GM20000 (cell line): ENCODE measurements at places on chromosomes 3 and 15.
A peak's percentile ranks its signal among the peaks of the same experiment; 100 is the strongest.

GRCh38 chr3:120652896-120653545 is 29.0 kb downstream of the HGD start:
- DNase-seq, result no peak

- DNase-seq, result no peak
Observed at GRCh38 chr3:176974279-176974678, 223.0 kb downstream of the TBL1XR1 start.

DNA sequence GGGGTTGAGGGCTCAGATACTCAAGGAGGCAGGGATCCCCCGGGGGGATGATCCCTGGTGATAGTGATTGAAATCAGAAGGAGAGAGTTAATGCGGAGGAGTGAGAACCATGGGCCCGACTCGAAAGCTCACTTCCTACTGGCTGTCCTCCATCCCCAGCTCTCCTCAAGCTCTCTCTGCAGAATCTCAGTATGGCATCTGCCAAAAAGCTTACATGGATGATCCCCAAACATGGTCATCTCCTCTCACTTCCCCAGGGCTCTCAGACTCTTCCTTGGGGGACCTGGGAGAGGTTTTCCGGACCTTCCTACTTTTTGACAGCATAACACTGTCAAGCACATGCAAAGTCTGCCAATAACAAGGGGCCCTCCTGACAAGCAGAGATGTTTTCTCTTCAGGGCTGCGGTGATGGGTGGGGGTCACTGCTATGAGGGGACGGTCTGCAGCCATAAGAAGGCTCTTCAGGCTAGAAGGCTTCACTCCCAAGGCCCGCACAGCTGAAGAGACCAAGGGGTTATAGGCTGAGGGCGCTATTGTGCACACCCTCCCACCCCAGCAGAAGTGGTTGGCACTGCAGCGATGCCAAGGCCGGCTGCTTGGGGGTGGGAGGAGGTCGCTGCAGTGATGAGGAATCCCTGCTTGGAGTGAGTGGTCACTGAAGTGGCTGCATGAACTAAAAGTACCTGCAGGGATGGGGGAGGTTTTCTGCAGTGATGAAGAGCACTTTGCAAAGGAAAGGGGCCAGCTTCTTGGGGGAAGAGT is 828 bp upstream of the VWA5B2 start:
- DNase-seq, result peak; percentile 33

- DNase-seq, result no peak
Observed at GRCh38 chr15:79185199-79185598, 94.6 kb upstream of the RASGRF1 start.

DNA sequence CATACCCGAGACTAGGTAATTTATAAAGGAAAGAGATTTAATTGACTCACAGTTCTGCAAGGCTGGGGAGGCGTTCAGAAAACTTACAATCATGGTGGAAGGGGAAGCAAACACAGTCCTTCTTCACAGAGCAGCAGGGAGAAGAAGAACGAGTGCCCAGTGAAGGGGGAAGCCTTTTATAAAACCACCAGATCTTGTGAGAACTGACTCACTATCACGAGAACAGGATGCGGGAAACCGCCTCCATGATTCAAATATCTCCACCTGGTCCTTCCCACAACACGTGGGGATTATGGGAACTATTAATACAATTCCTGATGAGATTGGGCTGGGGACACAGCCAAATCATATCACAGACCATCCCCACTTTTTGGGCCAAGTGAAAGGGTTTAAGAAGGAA is 58.8 kb upstream of the CTXND1 start:
- no peak for DNase-seq

DNA sequence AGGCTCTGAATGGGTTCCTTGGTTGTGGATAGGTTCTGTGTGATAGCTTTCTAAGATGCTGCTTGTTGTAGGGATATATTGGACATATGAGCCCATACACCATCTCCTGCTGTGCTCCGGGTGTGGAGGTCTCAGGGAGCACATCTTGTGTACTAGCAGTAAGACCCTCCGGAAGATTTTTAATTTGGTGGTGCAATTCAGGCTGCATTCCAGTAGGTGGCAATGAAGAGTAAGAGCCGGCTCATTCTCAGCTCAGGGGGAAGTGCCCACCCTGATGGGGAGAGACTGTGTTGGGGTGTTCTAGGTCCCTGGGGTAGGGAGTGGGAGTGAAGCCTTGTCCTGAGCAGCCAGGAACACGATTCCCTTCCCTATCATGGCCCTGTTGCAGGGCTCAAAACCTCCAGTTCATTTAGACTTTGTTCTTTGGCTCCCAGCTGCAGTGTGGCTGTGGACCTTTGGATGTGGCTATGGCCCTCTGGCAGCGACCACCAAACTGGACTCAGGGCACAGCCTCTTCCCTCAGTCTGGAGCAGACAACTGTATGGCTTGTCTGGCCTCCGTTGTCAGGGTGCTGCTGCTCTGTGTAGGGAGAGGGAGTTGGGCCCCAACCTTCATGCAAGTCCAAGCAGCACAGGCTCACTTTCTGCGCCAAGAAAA is 104.7 kb downstream of the UNC13C start:
- DNase-seq, result peak; percentile 17

- DNase-seq, result no peak
Observed at GRCh38 chr15:42011074-42011473, 9.8 kb downstream of the PLA2G4E start.

DNA sequence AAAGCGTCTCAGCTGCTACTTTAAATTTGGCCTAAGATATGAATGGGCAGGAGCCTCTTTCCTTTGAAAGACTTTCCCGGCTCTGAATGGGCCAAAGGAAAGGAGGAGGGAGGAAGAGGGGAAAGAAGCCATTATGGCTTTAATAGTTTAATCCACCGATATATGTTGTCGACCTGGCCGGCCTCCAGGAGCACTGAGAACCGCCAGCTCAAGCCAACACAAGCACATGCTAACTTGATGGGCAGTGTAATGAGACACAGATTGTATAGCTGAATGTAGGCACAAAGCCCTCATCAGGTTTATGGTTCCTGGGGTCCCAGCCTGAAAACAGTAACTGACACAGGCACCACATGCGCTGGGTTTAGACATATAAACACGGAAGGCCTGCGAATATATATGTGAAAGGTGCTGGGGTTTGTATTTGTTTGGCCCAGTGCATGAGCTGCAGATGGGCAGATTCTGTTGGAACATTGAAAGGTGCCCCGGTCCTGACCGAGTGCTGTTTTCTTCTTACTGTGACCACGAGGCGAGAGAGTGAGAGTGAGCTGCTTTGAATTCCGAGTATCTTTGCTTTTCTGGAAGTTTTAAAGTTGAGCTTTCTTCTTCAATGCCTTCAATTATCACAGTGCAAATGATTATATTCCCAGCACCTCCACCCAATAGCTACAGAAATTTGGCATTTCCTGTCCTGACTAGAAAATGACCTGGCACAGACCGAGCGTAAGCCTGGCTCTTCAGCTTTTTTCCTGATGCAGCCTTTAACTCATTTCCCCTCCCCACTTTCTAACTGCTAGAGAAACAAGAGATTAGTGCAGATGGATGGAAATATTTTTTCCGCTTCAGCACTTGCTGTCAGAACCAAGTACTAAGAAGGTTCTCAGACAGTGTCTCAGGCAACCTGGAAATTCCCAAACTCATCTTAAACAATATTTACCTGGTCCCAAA is 267.3 kb downstream of the RORA start:
- DNase-seq, result no peak

GRCh38 chr3:43378066-43378935 is 92.0 kb downstream of the SNRK start:
- peak; percentile 73 for DNase-seq

DNA sequence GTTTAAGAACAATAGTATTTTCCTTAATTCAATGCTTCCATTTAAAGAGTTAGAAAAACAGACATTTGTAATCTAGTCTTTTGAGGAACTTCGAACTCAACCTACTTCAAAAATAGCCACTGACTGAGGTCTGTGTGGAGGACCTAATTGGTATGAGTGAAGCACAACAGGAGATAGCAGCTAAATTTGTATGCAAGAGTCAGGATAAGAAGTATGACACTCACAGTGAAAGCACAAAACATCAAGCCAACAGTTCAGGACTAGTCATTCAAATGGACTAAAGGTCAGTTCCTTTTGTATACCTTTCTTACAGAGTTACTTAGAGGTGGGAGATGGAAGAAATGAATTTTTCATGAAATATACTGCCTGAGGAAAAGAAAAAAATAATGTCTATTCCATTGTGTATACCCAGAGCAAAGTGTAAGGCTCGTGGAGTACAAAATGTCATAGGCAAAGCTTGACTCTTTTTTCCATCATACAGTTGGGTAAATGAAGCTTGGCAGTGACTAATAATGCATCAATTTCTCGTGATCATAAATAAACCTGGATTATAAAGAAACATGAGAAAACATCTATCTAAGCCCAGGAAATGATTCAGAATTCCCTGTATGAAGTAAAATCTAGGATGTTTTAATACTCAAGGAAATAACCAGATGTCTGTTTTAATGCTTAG is 1005.2 kb upstream of the CADM2 start:
- DNase-seq, result no peak

DNA sequence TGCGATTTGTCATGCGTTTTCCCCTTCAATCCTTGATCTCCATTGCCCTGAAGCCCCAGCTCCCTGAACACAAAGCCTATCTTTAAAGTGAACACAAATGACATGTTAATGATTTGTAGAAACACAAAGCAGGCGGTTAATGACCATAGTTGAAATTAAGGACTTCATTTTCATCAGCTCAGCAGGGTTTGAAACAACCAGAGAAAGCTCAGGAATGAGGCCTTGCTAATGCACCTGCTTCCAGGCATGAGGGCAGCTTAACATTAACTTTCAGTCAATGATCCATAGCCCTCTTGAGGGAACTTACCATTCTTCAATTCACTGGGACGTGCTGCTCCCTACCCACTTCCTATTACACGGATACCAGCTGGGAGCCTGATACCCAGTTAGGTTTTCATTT is 427.2 kb upstream of the CBLB start:
- DNase-seq, result no peak

DNA sequence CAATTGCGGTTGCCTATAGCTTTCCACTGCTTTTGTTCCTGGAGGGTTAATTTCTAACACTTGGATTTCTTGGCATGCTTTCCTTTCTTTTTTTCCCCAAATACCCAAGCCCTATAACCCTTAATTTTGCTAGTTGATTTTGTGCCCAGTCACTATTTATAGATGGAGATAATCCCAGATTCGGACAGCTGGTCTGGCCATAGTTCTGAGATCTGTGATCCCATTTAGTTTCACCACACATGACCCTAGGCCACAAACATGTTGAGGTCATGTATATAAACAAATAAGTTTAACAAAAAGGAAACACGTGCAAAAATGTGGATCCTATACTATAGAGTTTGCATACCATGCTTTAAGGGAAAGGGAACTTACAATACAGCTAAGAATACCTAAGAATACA is 111.4 kb downstream of the ZMAT3 start:
- no peak for DNase-seq

GRCh38 chr3:124887177-124887931 is at the start of gene ITGB5:
Gene ITGB5, minus strand, starts transcription at chr3:124887365. Its CDS starts 365 bp downstream, at chr3:124887000.
- DNase-seq, result peak; percentile 79

- DNase-seq, result no peak
Observed at GRCh38 chr15:98655732-98656131, 7.4 kb downstream of the IGF1R start.

DNA sequence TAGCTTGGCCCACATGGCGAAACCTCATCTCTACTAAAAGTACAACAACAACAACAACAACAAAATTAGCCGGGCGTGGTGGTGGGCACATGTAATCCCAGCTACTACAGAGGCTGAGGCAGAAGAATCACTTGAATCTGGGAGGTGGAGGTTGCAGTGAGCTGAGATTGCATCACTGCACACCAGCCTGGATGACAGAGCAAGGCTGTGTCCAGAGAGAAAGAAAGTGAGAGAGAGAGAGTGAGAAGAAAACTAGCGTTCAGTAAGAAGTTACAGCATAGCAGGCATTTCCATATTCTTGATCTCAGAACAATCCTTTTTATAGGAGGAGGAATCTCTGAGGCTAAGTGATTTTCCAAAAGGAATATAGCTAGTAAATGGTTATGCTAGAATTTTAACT is 1076.1 kb downstream of the AGBL1 start:
- DNase-seq, result no peak

GRCh38 chr3:29683018-29683993 is 402.4 kb downstream of the RBMS3 start:
- DNase-seq, result no peak

- no peak for DNase-seq
Observed at GRCh38 chr3:113983544-113983943, 35.7 kb downstream of the ZDHHC23 start.

- DNase-seq, result peak; percentile 85
Observed at GRCh38 chr3:126522363-126522788, 1.6 kb upstream of the CHST13 start.

- no peak for DNase-seq
Observed at GRCh38 chr3:53823956-53824657, 22.1 kb downstream of the CHDH start.

GRCh38 chr3:20235796-20236195 is 49.8 kb upstream of the SGO1 start:
- DNase-seq, result no peak

- no peak for DNase-seq
Observed at GRCh38 chr3:30522476-30522875, 83.9 kb upstream of the TGFBR2 start.

GRCh38 chr15:77342807-77343206 is 77.1 kb downstream of the PEAK1 start:
- no peak for DNase-seq

DNA sequence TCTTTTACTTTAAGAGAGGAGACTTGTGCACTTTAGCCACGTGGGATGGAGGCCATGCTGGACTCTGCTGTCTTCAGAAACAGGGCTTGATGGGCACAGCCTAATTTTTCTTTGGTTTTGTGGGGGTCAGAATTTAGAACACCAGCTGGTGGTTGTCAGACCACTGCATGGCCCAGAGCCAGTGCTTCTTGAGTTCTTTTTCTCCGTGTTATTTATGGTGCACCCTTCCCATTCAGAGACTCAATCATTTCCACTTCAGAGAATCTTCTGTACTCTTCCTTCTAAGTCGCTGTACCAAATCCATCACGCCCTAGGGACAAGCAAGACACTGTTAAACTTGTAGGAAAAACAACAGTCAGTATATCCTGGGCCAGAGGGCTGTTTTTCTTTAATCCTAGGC is 20.1 kb downstream of the PRR23A start:
- DNase-seq, result no peak

GRCh38 chr3:135000465-135000864 is 205.4 kb downstream of the EPHB1 start:
- no peak for DNase-seq

- no peak for DNase-seq
Observed at GRCh38 chr3:42230860-42231259, 35.1 kb downstream of the CCK start.

DNA sequence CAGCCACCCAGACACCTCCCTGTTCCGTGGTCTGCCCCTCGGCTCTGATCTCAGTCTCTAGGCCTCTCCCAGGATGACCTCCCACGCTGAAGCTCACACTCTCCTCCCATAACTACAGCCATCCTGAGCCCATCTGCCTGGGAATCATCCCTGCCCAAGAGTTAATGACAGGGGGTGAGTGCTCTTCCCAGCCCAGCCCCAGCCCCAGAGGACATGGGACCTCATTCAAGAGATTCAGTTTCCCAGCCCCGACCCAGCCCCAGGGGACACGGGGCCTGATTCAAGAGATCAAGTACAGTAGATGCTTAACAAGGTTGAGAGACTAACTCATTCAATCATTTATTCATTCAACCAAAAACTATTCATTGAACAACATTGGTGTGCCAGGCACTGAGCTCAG is 272.0 kb downstream of the XXYLT1 start:
- DNase-seq, result no peak
